ENCODE measurements at places on chromosomes 2 and 18. TPM values are rescaled to one million over a fixed set of nuclear protein-coding genes. Genes with fewer than 3 reads are reported as not detected.

Gene MDH1B
- 0.76 TPM for polyA plus RNA-seq

Gene GPR55
- not detected for polyA plus RNA-seq

Gene CCDC102B
- polyA plus RNA-seq, result 2.8 TPM

Gene DYNAP
- not detected for polyA plus RNA-seq

Gene PCARE
- not detected for polyA plus RNA-seq

Gene NOP58
- 22.3 TPM for polyA plus RNA-seq

Gene CROCC2
- not detected for polyA plus RNA-seq

- no peak for DNase-seq
Observed at GRCh38 chr2:78718473-78718872, 307.0 kb upstream of the REG3G start.

DNA sequence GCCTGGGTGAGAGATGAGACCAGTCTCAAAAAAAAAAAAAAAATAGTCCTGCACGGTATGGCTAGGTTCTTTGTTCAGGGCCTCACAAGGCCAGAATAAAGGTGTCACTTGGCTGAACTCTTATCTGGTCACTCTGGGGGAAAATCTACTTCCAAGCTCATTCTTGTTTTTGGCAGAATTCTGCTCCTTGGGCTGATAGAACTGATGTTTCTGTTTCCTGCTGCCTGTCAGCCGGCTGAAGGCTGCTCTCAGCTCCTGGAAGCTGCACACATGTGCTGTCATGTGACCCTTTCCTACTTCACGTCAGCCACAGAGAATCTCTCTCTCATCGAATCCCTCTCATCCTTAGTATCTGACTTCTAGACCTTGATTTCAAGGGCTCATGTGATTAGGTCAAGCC, 10.4 kb downstream of the CSRNP3 start:
- no peak for DNase-seq

DNA sequence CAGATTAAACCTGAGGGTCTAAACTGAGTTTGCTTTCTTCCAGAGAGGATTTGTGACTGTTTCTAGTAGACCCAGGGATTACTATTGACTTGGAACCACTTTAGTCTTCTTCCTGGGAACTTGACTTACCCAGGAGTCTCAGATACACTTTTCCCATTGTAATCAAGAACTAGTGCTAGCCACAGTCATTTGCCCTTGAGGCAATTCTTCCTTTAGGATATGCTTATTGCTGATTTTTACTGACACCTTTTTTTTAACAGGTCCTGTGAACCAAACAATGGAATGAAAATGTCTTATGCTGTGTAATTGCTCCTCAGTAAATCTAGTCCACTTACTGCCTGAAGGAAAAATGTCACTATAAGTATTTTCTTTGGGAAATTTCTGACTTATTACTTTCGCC, 78.3 kb downstream of the TAF4B start:
- DNase-seq, result no peak

DNA sequence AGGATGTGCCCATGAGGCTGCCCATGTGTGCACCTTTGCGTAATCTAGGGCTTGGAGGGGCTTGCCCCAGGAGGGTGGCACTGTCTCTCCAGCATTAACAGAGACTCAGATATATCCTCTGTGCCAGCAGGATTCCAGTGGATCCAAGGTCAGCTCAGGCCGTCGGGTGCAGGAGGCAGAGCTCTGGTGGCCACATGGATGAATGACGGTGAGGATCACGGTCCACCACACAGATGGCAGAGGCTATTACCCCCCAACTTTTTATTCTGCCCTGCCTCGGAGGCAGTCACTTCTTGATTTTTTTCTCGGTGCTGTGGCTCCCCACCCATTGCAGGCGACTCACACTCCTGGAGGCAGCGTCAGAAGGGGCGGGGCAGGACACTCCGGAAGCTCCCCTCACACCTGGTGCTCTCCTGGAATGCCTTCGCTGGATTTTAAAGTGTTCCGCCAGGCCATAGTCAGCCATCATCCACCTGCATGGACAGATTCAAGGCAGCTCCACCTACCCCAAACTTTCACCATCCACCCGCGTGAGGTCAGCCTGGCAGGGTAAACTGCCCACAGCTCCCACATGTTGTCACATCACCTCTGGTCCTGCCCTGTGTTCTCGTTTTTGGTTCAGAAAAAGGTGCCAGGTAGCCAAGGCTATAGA, 602.9 kb upstream of the RAB6C start:
- DNase-seq, result no peak

GRCh38 chr18:41936471-41937134, 18.4 kb upstream of the PIK3C3 start:
- no peak for DNase-seq

GRCh38 chr2:56537756-56538155, 354.0 kb downstream of the CCDC85A start:
- DNase-seq, result no peak

GRCh38 chr2:38740851-38741731, 10.1 kb downstream of the SRSF7 start:
- no peak for DNase-seq

DNA sequence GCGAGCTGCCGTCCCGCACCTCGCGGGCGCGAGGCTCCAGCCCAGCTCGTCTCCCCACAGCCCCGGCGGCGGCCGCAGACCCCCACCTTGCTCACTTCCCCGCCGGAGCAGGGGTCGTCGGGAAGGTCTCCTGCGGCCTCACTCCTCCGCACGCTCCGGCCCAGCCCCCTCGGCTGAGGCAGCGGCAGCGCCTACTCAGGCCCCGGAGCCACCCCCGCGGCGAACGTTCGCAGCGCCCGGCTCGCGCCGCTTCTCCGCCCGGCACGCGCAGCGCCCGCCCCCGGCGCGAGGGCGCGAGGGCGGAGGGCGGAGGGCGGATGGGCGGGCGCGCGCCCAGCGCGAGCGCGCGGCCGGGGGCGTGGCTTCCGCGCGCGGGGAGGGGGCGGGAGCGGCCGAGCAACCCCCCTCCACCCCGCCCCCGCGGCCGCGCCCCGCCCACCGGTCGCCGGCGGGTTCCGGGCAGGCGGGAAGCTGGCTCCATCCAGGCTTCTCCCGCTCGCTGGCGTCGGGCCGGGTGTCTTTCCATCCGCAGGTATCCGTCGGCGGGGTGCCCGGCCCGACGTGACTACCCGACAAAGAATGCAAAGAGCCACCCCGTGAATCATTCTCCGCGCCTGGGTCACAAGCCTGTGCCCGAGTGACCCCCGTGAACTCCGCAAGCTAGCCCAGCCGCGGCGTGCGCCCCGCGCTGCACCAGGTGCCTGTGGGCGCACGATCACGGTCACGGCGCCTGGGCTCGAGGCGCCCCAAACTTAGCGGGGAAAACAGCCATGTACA, at the start of gene DTNB:
Gene DTNB (minus strand): TSS at position 278 of the 777 bp plus-strand sequence. CDS start 20,917 bp downstream, outside the sequence.
- DNase-seq, result no peak

- no peak for DNase-seq
Observed at GRCh38 chr2:225008179-225008856, 34.0 kb downstream of the DOCK10 start.

- DNase-seq, result no peak
Observed at GRCh38 chr2:164697688-164698461, 76.6 kb upstream of the GRB14 start.

DNA sequence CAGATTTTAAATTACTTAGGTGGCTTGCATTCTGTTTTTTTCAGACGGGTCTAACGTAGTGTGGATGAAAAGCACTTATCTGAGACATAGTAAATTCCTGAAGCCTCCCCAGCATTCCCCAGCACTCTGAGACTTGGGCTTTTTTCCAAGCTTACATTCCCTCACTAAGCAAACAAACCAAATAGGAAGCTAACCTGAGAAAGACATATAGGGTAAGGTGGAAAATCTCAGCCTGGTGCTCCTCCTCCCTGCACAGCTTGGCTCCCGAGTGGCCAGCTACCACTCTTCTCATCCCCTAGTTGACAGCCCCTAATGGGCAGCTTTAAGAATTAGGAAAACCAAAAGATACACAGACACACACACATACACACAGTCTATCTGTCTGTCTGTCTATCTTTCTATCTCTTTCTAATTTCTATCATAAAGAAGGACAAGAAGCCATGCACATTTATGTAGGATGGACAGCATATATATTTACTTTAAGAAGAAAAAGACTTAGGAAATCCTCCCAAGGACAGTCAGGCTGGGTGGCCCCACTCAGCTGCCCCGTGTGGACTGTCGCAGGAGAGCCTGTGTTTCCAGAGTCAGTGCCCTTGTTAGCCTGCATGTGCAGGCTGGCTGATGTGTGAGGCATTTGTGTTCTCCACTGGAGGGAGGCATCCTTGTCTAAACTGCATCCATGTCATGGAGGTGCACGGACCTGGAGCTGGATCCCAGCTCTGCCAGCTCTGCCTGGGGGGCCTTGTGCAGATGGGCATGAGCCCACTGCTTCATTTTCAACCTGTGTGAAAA, 8.2 kb downstream of the CNNM3 start:
- no peak for DNase-seq

DNA sequence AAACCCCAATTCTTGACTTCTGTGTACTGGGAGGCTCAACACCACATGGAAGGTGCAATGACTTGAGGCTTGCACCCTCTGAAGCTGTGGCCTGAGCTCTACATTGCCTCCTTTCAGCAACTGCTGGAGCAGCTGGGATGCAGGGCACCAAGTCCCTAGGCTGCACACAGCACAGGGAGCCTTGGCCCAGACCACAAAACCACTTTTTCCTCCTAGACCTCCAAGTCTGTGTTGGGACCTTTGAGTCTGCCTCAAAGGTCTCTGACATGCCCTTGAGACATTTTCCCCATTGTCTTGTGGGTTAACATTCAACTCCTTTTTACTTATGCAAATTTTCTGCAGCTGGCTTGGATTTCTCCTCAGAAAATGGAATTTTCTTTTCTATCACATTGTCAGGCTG, 62.6 kb upstream of the KCNE4 start:
- DNase-seq, result no peak

- no peak for DNase-seq
Observed at GRCh38 chr18:61891271-61891670, 1.5 kb downstream of the RNF152 start.

DNA sequence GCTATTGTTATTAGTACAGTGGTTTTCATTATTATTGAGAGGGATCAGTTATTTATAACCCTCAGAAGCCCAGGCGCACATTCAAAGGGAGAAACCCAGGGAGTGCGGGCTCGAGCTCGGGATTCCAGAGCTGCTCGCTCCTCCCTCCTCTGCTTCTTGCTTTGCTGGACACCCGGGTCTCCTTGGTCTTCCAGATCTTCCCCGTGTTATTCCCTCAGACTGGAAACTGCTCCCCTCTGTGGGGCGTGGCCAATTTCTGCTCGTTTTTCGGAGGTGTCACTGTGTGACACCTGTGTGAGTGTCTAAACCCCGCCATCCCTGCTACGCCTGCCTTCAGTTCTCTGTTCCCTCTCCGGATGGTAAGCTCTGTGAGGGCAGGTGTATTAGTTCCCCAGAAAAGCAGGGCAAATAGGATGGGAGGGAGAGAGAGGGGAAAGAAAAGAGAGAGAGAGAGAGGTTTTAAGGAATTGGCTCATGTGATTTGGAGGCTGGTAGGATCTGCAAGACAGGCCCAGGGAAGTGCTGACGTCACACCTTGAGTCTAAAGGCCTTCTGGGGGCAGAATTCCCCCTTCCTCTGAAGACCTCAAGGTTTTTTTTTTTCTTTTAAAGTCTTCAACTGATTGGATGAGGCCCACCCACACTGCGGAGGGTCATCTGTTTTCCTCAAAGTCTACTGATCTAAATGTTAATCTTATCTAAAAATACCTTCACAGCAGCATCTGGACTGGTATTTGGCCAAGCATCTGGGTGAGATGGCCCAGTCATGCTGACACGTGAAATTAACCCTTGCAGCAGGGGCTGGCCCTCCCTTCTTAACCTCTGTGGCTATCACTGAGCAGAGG, 457.3 kb upstream of the ID2 start:
- DNase-seq, result no peak

- no peak for DNase-seq
Observed at GRCh38 chr2:172921532-172922236, 154.0 kb upstream of the MAP3K20 start.
